ENCODE measurements at places on chromosomes 5 and 9.

DNA sequence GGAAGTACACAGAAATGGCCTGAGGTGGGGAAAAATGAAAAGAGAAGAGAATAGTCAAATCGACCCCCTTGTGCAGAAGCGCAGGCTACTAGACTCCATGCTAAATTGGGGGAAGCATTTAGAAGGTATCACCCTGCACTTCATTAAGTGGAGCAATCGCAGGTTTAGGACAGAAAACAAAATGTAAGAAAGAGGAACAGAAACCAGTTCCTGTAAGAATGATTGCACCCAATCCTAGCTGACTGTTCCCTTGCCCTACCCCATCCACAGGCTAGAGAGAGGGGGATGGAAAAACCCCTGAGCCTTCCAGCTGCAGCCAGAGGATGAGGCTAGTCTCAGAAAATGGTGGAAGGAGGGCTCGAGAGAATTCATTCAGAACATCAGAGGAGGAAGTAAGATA lies 23.9 kb upstream of the PPP1R2B start:
- no peak for DNase-seq

DNA sequence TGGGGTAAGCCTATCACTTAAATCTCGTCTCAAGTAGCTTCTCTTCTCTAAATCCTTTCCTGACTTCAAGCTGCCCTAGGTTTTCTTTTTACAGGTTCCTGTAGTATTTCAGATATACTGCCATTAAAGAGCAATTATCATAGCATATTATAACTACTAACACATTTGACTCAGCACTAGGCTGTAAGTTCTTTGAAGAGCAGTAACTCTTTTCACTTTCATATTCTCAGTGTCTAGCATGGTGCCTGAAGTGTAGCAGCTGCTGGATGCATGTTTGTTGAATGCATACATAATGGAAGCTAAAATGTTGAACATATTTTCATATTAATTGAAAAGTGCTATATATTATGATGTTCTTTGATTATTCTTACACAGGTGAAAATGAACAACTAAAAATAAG lies 22.5 kb downstream of the CCDC152 start:
- no peak for DNase-seq

- no peak for DNase-seq
These were observed 215.3 kb upstream of the EDIL3 start for GRCh38 chr5:84599964-84600363.

DNA sequence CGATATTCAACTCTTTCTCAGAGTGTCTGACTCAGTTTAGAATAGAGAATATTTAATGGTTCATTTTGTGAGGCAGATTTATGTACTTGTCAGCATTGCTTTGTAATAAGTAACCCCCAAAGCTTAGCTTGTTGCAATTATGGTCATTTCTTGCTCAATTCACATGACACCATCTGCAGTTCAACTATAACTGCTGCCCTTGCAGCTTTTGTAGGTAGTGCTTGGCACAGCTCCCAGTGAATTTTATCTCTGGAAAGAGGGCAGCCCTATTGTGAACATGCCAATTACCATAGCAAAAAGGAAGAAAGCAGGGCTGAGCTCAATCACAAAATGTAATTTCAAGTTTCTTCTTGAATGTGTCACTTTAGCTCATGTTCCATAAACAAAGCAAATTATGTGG lies 1587.7 kb upstream of the ACO1 start:
- no peak for DNase-seq

DNA sequence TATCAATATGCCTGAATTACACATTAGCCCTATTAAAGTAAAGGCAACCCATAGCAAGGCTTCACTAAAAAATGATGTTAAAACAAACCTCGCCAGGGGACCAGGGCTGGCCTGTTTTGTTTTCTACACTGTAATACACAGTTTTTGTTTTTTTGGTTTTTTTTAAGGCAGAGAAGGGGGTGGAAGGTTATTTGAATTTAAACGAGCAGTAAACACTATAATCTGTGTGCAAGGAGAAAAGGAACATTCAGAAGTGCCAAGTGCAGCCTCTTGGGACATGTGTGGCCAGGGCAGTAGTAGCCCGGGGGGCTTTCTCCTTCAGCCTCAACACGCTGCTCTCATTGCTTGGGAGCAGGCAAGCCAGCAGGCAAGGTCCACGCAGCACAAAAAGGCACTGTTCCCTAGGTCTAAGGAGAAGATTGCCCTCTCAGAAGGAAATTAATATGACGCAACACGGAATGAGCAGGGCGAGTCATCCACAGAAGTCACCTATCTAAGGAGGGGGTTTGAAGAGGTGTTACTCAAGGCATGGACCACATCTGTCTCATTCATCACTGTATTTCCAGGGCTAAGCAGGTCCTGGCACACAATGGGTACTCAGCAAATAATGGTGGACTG lies 16.2 kb downstream of the SIL1 start:
- DNase-seq, result no peak

DNA sequence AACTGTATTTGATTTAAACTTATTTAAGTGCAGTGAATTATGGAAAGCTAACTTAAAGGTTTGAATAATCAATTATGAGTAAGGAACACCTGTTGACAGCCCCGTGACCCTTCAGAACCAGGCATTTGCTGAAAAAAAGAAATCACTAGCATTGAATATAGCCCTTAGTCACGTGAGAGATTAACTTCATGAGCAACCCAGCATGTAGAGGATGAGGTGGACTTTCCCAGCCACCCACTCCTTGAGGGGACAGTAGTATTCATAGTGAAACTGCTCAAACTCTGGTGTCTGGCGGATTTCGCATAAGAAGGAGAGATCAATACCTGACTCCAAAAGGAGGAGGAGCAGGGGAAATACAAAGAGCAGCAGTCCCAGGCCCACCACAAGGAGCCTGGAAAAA lies 184.8 kb upstream of the RASEF start:
- no peak for DNase-seq

GRCh38 chr9:15221746-15222145 lies 85.3 kb downstream of the TTC39B start:
- no peak for DNase-seq

DNA sequence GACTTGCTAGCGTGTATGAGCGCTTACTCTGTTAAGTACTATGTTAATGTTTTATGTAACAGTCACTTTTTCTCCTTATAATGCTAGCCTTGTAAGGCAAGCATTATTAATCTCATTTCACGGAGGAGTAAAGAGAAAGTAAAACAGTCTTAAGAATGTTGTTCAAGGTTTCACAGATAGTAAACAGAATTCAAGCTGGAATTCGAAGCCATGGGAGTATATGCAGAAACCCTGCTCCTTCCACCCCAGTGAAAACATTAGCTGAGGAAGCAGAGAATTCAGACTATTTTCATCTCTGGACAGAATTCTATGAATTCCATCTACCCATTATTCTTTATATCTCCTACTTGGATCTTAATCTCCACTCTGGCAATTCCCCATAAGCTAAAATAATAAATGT lies 1028.3 kb upstream of the WWC1 start:
- DNase-seq, result no peak

DNA sequence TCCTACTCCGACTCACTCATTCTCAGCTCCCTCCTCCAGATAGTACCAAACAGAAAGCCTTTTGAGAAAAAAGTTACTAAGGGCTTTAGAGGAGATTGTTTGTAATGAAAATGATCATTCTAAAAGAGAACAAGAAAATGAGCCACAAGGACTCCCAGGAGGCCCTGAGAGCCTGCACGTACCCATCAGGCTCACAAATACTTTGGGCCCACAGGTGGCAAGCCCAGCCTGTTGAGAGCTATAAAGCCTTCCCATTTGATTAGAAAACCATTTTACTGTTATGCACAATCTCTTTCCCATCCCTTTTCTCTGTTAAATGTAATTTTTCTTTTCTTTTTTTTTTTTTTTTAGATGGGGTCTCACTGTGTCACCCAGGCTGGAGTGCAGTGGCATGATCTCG lies 136.1 kb downstream of the LHFPL2 start:
- DNase-seq, result no peak

- DNase-seq, result no peak
These were observed 102.8 kb downstream of the SNX18 start for GRCh38 chr5:54620141-54620933.

DNA sequence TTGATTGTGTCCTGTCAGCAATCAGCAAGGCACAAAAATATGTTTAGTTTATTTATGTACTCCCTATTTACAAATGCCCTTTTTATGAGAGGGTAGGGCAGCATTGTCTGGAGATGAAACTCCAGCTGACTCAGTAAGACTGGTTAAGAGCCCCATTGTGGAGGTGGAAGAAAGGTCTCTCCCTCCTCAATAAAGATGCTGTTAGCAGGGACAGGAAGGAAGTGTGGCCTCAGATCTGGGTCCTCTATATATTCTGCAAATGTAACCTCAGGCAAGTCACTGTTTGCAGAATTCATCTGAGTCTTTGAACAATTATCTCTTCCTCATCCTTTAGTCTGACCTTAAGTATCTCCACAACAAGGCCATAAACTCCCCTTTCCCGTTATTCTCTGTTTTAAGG lies 48.3 kb upstream of the TRAF1 start:
- DNase-seq, result no peak

GRCh38 chr5:121296356-121296755 lies 555.3 kb upstream of the FTMT start:
- DNase-seq, result no peak
